Activated CD4-positive, alpha-beta T cell treated with anti-CD3 and anti-CD28 coated beads for 4 hours (primary cell): ENCODE measurements at places on chromosomes 3 and 15.

- no peak for DNase-seq
Observed at GRCh38 chr3:78871048-78871447, 896.8 kb downstream of the ROBO1 start.

DNA sequence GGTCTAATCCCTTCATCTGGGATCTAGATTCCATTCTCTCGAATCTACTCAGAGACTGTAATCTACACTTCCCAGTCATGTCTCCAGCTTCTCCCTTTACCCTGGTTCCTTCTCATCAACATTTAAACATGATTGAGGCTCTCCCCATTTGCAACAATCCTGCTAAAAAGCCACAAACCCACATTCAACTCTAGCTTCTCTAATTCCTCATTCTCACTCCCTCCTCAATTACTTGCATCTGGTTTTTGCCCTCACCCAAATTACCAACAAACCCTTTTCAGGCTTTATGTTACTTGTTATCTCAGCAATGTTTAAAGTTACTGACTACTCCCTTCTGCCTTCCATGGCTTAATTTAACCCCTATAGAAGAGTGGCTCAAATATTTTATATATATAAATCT is 11.5 kb downstream of the ETFA start:
- no peak for DNase-seq

DNA sequence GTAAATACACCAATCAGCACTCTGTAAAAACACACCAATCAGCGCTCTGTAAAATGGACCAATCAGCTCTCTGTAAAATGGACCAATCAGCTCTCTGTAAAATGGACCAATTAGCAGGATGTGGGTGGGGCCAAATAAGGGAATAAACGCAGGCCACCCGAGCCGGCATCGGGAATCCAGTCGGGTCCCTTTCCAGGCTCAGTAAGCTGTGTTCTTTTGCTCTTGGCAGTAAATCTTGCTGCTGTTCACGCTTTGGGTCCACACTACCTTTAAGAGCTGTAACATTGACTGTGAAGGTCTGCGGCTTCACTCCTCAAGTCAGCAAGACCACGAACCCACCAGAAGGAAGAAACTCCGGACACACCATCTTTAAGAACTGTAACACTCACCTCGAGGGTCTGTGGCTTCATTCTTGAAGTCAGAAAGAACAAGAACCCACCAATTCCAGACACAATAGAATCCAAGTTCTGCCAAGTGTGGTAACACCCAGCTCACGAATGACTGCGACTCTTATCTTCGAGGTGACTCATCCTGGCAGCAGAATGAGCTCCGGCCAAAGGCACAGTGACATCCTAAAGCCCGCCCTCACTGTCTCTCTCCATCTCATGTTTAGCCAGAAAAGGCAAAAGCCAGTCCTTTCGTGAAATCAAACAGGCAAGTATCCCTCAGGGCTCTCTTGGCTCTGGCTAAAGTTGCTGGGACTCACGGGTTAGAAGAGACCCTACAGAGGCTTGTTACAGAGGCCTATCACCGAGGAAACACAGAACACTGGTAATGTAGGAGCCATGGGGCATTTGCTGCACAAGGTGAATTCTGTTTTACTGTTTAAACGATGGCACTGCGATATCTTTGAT is 155.2 kb downstream of the FAM43A start:
- no peak for DNase-seq

DNA sequence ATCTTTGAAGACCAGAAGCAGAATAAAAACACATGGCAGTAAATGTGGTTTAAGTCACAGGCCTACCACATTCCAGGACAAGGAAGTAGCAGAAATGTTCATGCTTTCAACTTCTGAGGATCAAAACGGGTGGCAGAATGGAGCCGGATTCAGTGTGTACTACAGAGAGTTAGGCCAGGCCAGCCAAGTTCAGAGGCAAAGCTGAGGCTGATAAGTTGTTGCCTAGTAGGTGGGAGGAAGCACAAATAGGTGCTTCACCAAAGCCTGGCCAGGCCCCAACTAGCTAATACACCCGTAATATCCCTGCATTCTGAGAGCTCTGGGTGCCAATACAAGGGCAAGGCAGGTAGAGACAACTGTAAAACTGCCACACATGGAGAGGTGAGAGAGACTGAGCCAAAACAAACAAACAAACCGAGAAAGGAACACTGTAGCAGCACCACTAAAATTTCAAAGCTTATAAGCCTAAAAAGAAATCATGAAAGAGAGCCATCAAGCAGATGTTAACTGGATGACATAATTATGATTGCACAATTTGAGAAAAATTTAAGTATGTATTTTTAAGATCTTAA is 156.4 kb upstream of the CBLB start:
- no peak for DNase-seq

DNA sequence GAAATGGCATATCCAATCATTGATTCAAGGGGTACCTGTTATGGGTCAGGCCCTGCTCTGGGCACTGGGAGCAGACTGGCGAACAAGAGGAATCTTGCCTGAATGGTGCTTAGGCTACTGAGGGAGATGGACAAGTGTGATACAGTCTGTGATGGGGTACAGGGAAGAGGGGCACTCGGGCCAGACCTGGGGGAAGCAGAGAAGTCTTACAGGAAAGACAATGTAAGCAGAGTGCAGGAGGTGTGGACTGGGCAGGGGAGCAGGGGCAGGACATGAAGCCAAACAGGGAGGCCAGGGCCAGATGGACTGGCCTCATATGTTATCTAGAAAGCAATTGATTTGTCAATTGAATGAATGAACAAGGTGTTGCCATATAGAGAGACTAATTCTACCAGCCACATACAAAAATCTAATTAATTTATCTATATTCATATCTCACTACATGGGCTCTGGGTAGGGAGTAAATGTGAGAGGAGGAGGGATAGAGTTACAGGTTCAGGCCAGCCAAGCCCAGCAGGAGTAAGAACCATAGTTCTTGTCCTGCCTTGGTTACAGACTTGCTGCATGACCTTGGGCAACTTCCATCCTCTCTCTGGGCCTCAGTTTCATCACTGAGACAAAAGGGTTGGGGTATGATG is 3.6 kb upstream of the IGDCC4 start:
- DNase-seq = no peak

DNA sequence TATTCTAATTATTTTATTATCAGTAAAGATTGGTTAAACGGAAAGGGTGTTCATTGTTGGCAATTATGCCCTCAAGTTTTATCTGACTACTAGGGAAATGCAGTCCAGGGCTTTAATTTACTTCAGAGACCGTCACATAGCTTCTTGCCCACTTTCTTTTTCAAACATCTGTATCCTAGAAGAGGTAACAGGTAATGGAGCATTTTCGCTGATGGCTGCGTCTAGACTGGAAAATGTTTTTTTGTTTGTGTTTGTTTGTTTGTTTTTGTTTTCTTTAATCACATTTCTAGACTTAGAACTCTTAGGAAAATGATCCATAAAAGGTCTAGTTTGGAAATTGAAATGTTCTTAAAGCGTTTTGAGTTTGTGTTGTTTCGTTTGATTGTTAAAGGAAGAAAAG is 71.4 kb downstream of the ANXA2 start:
- no peak for DNase-seq

- no peak for DNase-seq
Observed at GRCh38 chr3:64016941-64017620, 6.2 kb downstream of the PSMD6 start.

DNA sequence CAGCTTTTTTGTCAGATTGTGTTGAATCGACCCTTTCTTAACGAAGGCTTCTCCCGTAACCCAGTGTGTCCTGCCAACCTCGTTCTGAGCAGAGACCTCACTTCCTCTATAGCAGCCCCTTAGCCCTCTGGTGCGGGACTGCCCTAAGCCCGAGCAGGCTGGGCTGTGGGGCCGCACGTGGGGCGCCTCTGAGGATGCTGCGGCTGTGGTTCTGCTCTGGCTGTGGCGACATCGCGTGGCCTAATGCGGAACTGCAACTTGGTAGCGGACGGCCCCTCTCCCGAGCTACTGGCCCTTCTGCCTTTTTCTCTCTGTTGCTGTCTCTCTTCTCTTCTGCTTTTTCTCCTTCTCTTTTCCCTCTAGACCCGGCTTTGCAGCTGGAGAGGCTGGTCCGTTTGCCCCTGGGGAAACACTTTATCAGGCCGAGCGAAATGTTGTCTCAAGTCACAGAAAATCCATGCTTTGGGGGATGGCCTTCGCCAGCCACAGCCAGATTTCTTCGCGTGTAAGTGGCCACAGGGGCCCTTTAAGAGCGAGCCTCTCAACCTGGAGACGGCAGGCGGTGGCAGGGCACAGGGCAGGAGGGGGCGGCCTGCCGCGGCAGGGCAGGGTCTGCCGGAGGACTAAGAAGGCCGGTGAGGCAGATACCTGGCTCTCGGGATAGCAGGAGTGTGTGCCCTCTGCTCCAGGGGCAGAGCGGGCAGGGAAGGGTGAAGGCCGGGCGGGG is 19.4 kb upstream of the KIF23 start:
- DNase-seq = peak; percentile 88

- no peak for DNase-seq
Observed at GRCh38 chr3:42865256-42865655, 10.4 kb downstream of the CYP8B1 start.

DNA sequence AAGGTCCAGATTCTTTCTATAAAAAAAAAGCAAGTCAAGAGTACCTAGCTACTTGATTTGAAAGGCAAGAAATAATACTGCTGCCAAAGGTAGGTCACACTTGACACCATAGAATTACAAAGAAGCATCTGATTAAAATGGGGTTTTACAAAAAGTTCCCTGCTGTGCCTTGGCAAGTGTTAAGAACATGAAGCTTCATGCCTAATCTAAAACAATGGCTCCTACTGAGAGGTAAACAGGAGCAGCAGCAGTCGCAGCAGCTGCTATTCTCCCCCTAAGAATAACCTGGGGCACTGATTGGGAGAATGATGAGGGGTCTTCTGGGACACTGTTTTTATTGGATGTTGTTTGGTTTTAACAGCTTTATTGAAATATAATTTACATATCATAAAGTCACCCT is 14.1 kb downstream of the UBP1 start:
- DNase-seq = no peak

DNA sequence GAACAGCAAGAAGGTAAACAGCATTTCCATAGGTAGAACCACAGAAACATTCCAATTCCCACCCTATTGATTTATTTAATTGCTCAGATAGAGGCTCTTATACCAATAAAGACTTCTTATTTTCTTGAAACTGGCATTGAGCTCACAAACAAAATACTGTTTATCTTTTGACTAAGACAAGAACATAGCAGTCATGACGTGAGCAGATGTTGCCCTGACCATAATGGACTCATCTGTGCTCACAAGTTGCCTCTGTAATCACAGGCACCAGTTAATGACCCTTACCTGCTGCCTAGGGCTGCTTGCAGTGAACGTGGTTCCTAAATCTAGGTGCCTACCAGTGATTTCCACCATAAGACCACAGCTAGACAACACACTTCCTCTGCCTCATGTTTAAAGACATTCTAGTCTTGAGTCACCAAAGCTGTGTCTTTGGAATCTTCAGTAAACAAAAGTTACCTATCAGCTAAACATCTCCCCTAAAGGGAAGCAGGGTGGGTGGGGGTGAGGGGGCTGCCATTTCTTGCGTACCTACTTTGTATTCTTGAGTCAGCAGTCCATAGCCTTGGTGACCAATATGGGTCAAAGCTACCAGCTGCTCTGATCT is 2.1 kb downstream of the FYCO1 start:
- peak; percentile 31 for DNase-seq

GRCh38 chr15:39602143-39602542 is 21.3 kb downstream of the THBS1 start:
- no peak for DNase-seq
